ENCODE measurements at places on chromosomes 6 and 20. TPM values are rescaled to one million over a fixed set of nuclear protein-coding genes. Genes with fewer than 3 reads are reported as not detected.

DNA sequence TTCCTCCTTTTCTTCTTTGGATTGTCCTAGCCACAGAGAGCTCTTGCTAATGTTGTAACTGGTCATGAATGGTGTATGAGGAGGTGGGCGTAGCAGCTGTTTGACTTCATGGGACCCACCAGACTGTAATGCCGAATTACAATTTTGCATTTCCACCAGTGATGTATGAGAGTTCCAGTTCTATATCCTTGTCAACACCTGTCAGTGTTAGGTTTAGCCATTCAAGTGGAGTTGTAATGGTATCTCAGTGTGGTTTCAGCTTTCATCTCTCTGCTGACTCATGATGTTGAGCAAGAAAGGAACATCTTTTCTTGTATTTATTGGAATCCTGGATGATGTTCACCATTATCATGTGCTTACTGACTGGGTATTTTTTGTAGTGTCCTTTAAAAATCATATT lies 5.1 kb downstream of the IGF2R start:
- no peak for DNase-seq

DNA sequence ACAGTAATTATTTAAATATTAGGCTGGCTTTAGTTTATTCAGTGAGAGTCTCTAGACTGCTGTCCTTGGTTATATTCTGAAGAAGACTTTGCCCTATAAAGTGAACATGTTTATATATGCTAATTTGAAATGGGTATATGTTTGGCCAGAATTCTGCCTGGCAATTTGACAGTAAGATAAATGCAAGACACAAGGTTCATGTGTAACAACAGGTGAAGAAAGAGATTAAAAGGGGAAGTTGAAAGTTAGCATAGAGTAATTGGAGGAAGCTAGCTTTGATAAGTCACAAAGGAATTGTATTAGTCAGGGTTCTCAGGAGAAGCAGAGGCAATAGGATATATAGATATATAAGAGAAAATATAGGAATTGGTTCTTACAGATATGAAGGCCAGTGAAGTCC lies 191.4 kb downstream of the CENPW start:
- no peak for DNase-seq

DNA sequence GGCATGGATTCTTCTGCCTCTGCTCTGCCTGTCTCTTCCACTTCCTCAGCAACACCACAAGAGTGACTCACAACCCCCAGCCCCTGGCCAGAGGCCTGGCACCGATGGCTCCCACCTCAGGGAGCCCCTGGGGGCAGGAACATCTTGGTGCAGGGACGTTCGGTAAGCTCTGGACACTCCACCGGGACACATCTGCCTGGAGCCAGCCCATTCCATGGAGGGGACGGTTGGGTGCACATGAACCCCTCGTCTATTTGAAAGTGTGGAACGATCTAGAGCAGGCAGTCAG lies 246.5 kb downstream of the ERMARD start:
- peak; percentile 85 for DNase-seq

- no peak for DNase-seq
Observed at GRCh38 chr6:227074-227782, 65.1 kb upstream of the DUSP22 start.

GRCh38 chr6:129267028-129267427 lies 384.1 kb downstream of the LAMA2 start:
- no peak for DNase-seq

- no peak for DNase-seq
Observed at GRCh38 chr6:77415706-77416105, 47.6 kb downstream of the HTR1B start.

GNAS-AS1 gene
- total RNA-seq: 0.42 TPM
